ENCODE measurements at places on chromosomes 13 and 19.

DNA sequence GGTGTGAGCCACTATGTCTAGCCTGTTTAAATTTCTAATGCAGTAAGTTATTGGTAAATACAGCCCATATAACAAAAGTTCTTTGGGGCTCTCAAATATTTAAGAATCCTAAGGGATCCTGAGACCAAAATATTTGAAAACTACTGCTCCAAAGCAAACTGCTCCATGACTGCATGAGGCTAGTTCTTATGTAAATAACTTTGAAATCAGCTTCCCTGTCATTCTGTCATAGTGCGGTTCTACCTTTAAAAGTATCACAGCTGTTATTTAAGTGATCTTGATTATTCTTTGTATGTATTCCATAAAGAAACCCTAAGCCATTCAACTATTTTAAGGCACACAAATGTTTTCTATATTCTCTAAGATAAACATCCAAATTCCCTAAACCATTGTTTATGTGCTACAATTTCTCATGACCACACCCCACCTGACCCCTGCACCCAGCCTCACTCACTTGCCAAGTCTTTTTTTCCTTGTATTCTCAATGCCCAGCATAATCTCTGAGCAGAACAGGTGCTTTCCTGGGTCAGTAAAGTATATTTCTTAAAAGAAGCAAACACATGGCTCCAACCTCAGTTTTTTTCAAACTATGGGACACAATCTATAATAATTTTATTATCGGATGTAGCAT is 146.6 kb downstream of the RNF17 start:
- DNase-seq = no peak

DNA sequence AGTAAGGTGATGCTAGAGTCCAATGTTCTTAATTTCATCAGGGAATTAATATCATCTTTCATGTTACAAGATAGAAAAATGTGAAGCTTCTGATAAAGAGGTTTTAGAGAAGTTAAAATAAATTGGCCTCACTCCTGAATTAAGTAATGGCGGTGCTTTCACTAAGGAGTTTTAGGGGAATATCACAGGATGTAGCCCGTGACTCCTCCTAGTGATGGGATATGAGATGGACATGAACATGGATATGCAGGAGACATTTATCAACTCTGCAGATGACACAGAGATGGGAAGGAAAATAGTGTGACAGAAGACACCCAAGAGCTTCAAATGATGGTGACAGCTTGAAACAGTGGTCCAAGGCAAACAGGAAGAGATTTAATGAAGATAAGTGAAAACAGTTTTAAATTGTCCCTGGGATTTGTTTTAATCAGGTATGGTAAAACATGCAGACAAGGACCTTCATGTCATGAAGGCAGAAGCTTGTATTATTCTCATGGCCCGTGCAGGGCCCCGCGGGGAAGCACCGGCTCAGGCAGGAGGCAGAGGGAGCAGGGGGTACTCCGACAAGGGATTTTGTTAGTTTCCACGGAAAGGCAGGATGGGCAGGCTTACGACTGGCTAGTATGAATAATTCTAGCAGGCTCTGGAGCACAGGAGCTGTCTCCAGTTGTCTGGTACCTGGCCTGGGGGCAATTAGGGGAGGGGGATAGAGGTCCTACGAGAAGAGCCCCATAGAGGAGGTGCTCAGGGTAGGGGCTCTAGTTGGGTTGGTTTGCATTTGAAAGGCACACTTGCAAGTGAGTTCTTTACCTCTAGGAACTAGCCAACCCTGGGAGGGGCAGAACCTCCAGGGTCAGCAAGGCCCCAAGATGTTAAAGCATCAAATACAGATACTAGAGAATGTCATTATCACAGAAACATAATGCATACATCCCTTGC is 38.7 kb upstream of the FARP1 start:
- no peak for DNase-seq

DNA sequence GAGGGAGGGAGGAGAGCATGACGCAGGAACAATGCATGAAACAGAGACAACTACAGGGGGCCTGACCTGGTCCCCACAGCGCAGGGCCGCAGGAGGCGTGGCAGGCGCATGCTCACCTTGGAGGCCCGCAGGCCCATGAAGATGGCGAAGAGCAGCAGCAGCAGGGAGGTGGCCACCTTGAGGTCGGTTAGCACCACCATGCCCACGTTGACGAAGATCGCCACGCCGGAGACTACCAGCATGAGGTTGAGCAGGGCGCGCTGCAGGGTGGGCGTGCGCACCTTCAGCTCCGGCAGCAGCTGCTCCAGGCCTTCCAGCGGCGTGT is 17.0 kb downstream of the EMP3 start:
- no peak for DNase-seq

DNA sequence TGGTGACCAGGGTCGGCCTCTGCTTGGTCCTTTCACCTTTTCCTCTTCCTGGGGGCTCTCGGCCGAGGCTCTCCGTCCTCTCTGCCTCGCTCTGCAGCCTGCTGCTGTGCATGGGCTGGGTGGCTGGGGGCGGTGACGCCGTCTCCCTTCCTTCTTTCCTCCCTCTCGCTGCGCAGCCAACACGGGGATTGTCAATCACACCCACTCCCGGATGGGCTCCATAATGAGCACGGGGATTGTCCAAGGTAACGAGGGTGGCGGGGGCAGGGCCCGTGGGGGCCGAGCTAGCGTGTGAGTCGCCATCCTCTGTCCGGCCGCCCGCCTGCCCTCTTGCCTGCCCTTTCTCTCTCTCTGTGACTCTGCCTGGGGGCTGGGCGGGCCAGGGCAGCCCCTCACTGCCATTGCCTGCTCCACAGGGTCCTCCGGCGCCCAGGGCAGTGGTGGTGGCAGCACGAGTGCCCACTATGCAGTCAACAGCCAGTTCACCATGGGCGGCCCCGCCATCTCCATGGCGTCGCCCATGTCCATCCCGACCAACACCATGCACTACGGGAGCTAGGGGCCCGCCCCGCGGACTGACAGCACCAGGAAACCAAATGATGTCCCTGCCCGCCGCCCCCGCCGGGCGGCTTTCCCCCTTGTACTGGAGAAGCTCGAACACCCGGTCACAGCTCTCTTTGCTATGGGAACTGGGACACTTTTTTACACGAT is 7.1 kb downstream of the YIPF2 start:
- DNase-seq = no peak

DNA sequence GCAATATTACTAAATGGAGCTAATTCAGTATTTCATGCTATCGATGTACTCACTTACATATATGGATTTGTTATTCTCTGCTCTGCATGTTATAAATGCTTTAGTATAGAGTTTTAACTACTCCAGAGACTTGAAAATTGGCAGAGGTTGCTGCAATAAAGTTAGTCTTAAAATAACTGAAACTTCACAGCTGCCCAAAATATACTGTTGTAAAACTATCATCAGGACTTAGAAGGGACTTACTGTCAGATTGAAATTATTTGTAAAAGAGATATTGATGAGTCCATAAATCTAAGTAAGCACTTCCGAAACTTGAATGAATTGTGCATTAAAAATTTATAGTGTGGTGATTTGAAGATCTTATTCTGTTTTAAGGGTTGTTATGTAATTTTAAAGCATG is 1178.2 kb upstream of the PCDH20 start:
- DNase-seq = no peak

GRCh38 chr13:43266936-43267615 is 243.7 kb downstream of the DNAJC15 start:
- DNase-seq = no peak

DNA sequence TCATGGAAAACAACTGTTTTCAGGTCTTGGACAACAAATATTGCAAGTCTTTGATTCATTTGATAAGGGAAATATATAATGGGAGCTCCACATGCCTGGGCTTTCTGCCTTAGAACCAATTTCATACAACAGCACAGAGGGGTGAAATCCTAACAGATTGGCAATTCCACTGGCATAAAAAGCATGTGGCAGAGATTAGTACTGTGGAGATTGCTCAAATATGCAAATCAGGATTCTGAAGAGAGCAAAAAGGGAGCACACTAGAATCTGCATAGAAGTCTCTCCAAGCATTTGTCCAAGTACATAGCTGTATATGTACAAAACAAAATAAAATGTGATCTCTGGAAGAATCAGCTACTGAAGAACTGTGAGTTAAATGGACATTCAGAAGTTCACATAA is 312.9 kb upstream of the SLITRK5 start:
- DNase-seq = no peak

GRCh38 chr13:25276748-25277147 is 10.5 kb downstream of the MTMR6 start:
- DNase-seq = no peak

DNA sequence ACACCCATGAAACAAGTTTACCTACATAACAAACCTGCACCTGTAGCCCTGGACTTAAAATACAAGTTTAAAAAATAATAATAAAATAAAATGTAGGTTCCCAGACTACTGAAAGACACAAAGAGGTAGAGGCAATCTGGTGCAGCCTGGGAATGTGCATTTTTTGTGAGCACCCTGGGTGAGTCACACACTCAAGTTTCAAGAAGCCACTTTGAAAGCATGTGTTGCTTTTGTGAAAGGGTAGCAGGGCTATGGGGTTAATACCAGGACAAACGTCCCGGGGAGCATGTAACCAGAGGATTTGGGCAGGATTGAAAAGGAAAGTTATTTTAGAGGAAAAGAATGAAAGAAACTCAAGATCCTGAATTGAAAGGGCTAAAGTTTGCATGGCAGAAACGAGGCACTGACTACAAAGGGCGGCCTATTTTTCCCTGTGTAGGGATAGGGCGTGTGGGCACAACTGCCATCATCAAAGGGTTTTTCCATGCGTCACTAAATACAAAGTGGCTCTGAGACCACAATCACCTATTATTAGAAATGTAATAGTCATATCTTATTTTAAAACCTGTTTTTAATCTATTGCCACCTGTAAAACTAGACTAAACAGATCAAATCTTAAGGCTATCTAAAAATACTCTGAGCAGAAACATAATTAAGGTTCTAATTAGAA is 314.9 kb downstream of the COG6 start:
- DNase-seq = no peak

- DNase-seq = no peak
Measured at GRCh38 chr19:17041976-17042375, 15.4 kb upstream of the CPAMD8 start.

DNA sequence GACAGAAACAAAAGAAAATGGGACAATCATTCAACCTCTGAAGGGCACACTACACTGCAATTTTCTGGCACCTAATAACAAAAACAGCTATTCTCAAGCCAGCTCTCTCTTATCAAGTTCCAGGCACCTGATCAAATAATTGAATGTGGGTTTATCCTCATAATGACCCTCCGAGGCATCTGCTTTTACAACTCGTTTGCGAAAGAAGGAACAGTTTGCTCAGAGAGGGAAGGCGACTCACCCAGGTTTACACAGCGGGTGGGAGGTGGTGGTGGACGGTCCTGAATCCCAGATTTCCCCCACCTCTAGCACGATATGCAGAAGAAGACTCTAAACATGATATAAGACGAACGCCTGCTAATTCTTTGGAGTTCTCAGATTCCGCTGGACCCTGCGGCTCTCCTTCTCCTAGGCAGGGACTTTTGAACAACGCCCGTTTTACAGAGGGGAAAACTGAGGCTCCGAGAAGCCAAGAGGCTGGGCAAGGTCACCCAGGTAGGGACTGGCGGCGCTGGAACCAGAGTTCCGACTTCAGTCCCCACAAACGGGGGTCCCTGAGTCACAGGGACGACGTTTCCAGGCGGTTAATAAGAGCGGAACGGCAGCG is 641 bp downstream of the SGTA start:
- no peak for DNase-seq

- DNase-seq = peak; percentile 85
Measured at GRCh38 chr19:2171349-2172145, 7.8 kb downstream of the DOT1L start.

DNA sequence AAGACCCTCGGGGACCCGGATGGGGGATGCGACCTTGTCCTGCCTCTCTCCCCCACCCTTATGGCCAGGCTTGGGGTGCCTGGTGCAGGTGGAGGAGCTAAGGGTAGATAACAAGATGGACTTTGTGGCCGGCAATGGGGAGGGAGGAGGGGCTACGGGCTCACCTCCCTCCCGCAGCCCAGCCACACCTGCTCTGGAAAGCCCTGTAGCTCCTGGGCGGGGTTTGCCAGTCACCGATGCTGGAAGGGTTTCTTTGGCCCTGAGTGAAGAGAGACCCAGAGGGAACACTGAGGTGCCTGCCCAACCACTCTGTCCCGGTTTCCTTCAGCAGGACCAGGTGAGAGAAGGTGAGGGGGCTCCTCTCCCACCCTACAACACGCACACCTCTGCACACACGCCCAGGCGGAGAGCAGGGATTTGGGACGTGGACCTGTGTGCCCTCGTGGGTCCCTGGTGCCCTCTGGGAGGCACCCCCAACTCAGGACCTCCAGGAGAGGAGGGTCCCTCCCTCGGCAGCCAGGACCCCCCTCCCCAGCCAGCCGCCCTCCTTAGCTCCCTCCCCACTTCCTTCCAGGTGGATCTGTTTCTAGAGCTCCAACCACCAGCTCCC is at the start of gene FUT2:
FUT2 (plus strand) TSS at position 229 of the 610 bp plus-strand sequence. CDS start 6,986 bp downstream, outside the sequence.
- no peak for DNase-seq

DNA sequence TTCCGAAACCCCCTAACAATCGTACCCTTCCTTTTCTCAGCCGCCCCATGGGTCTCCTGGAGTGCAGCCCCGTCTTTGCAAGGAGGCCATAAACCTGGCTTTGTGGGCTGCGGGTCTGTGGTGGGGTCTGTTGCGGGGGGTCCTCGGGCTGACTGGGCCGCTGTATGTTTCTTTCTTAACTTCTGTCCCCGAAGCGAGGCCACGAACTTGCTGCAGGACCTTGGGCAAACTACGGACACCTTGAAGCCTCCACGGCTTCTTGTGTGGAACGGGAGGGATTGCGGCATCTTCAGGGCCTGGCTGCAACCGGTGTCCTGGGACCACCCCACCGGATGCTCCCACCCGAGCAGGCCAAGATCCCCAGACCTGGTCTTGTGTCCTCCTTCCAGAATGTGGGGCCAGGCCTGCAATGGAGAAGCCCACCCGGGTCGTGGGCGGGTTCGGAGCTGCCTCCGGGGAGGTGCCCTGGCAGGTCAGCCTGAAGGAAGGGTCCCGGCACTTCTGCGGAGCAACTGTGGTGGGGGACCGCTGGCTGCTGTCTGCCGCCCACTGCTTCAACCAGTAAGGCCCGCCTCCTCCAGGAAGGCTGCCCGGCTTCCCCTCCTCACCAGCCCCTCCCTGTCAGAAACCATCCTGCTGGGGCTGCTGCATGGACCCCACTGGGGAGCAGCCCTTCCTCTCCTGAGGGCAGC is 12.0 kb downstream of the TIMM13 start:
- no peak for DNase-seq

GRCh38 chr13:41386211-41386610 is 71.1 kb upstream of the RGCC start:
- DNase-seq = no peak

DNA sequence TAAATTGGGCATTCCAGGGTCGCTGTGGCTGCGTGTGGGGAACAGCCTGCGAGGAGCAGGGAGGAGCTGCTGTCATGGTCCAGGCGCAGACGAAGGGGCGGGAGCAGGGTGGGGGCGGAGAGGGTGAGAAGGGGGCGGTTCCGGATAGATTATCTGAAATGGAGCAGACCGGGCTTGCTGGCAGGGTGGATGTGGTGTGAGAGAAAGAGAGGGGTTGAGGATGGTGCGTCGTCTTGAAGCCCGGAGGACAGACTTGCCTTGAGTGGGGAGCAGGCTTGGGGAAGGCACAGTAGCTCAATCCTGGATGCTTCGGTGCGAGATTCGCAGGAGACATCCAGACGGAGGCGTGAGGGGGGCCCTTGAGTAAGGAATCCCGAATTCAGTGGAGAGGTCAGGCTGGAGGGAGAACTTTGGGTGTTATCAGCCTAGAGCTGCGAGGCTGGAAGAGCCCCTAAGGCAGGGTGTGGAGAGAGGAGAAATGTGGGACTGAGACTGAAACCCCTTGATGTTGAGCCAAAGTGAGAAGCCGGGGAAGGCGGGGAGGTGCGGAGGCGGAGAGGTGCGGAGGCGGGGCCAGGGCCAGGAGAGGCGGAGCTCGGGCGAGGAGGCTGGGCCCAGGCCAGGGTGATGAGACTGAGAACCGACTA is 40.6 kb downstream of the DPF1 start:
- DNase-seq = no peak
